ENCODE measurements at places on chromosomes 12 and 14.

DNA sequence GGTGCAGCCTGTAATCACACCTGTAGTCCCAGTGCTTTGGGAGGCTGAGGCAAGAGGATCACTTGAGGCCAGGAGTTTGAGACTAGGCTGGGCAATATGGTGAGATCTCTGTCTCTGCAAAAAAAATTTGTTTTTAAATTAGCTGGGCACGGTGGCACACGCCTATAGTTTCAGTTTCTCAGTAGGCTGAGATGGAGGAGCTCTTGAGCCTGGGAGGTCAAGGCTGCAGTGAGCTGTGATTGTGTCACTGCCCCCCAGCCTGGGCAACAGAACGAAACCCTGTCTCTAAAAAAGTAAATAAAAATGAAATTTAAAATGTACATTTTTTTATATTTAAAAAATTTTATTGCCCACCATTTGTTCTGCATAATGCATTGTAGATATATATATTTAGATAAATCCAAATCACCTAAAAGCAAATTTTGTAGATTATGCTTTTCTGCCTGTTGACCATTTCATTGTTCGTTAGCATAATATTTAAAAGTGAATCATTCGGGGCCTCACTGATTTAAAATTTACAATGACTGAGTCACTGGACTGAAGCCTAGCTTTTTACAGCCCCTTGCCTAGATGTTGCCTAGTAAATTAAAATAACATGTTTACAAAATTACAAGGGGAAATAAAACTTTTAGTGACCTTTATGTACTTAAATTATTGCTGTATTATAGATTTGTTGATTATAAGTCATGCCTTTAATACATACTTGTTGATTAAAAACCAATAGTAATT lies 87.9 kb downstream of the USP15 start:
- no peak for DNase-seq

GRCh38 chr14:64422756-64423155 lies 34.6 kb downstream of the MTHFD1 start:
- DNase-seq = no peak

- no peak for DNase-seq
Measured at GRCh38 chr12:66947119-66947518, 268.2 kb upstream of the GRIP1 start.

DNA sequence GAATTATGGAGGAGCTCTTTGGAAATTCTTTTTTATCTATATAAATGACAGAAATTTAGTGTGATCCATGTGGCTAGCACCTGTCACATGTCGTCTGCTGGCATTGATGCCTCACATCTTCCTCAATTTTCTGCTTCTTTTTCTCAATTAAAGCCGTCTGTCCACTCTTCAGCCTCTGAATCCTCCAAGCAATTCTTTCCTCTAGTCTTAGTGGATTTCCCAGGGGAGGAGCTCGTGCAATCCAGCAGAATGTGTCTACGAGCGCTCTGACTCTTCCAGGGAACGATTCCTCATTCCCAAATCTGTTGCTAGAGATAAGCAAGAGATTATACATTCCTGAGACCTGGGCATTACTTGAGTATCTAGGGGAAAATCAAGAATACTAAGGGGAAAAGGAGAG lies 176.6 kb downstream of the EMP1 start:
- no peak for DNase-seq

- DNase-seq = no peak
Measured at GRCh38 chr12:570435-570920, 92.8 kb downstream of the NINJ2 start.

DNA sequence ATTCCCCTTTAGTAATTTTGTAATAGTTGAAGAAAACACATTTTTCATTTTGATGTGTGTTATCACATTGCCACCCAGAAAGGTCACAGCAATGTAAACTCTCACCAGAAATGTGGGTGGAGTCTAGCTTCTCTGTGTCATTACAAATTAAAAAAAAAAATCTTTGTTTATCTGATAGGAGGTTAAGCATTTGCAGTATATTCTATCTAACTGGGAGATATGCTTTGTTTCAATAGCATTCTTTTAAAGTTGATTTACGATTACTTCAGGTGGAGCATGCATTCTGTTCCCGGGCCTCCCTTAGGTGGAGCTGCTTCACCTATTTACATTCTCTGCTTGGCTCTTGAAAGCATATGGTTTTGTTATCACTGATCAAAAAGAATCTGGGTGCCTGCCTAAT lies 7.8 kb downstream of the ADIPOR2 start:
- DNase-seq = no peak

GRCh38 chr14:94366146-94366915 lies 22.1 kb downstream of the SERPINA1 start:
- DNase-seq = no peak

- DNase-seq = no peak
Measured at GRCh38 chr12:110249105-110249504, 31.9 kb upstream of the ATP2A2 start.

DNA sequence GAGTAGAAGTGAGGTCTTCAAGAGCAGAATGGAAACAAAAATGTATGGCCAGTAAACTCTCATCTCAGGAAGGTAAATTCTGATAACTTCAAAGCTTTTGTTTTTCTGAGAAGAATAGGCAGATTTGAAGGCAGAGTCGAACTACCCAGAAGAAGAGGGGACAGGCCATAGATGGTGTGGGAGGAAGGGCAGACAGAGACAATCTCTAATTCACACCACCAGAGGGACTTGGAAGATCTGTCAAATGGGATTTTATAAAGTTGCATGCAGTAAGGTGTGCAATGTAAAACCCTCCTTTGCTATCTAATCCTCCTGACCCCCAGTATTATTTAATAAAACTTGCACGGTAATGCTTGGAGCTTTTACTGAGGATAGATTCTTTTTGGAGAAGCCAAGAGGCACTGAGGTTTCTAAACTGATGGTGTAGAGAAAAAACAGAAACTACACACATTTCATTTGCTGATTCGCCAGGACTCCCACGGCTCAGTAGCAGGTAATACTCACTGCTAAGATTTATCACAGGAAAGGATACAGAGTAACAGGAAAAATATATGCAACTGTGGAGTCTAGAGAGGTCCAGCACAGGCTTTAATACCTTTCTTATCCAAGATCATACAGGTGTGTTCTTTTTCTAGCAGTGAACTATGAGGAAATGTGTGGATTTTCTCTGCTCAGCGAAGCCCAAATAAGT lies 18.3 kb downstream of the SLC38A2 start:
- no peak for DNase-seq

GRCh38 chr14:52792097-52792415 lies 649 bp upstream of the GNPNAT1 start:
- no peak for DNase-seq

DNA sequence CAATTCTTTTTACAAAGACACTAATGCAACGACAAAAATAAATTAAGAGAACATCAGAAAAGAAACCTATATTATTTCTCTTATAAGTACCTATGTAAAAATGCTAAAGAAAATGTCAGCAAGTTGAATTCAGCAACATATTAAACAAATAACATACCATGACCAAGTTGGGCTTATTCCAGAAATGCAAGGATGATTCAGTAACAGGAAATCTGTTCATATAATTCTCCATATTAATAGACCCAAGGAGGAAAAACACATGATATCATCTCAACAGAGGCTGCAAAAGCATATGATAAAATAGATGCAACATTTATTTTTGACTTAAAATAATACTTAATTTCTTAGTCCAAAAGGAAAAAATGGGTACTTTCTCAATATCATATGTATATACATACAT lies 25.1 kb upstream of the GPHB5 start:
- no peak for DNase-seq

DNA sequence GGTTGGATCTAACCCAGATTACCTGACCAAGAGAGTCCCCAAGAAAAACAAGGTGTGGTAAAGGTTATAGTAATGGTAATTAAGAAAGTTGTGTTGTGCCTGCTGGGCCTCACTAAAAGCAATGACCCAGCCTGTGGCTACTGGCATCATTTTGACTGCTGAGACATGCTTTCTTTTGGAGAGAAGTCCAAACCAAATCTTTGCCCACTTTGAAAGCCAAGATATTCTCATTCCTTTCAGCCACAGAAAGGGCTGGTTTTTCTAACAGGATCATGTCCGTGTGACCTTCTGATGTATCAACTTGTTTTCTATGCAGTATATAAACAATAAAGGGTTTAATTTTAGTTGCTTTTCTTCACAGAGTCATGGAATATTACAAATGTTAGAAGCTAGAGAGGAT lies 388.6 kb downstream of the RAD51B start:
- no peak for DNase-seq

DNA sequence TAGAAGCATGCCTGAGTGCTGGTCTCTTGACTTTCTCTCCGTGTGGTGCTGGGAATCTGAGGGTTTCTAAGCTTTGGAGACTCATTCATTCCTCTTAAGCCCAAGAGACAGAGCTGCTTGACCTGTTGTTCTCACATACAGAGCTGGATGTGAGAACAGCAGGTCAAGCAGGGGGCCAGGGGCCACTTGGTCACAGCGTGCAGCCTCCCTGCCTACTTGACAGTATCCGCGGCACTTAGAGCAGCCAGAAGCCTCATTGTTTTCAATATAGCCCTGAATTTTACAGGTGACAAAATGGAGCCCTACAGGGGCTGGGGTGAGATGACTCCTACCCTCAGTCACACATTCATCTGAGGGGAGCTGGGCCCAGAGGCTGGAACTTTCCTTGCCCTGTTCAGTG lies 88.9 kb downstream of the ESRRB start:
- DNase-seq = no peak

DNA sequence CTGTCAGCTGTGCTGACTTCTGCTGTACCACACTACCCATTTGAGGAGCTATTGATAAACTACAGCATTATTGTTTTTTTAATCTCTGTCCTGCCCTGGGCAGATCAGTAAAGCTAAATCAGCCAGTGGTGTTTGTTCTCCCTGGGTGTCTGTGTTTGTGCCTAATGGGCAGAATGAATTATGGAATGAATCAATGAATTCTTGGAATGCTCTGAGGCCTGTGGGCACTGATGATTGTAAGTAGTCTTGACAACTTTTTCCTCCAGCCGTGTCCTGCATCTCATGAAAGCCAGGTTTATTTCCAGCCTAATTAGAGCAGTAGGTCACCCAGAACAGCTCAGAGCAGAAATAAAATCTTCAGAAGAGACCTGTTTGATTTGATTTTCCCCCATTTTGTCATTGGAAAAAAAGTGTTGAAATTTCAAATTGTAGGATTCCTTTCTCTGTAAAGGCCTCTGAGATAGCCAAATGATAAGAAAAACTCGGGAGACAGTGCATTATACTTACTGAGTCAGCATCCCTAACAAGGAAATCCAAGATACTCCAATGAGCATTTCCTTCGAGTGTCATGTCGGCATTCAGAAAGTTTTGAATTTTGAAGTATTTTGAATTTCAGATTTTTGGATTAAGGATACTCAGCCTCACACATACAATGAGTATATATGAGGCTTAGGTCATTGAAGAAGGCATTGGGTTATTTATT lies 19.4 kb upstream of the EVL start:
- no peak for DNase-seq

GRCh38 chr12:57148469-57149244 lies 1.2 kb upstream of the LRP1-AS start:
- DNase-seq = no peak

Measured in stimulated activated CD4-positive, alpha-beta T cell treated with anti-CD3 and anti-CD28 coated beads, Interleukin-1b, Interleukin-23, amount 100 ng/mL, for 1 hour (primary cell).